ENCODE measurements at places on chromosomes 5 and 9.

DNA sequence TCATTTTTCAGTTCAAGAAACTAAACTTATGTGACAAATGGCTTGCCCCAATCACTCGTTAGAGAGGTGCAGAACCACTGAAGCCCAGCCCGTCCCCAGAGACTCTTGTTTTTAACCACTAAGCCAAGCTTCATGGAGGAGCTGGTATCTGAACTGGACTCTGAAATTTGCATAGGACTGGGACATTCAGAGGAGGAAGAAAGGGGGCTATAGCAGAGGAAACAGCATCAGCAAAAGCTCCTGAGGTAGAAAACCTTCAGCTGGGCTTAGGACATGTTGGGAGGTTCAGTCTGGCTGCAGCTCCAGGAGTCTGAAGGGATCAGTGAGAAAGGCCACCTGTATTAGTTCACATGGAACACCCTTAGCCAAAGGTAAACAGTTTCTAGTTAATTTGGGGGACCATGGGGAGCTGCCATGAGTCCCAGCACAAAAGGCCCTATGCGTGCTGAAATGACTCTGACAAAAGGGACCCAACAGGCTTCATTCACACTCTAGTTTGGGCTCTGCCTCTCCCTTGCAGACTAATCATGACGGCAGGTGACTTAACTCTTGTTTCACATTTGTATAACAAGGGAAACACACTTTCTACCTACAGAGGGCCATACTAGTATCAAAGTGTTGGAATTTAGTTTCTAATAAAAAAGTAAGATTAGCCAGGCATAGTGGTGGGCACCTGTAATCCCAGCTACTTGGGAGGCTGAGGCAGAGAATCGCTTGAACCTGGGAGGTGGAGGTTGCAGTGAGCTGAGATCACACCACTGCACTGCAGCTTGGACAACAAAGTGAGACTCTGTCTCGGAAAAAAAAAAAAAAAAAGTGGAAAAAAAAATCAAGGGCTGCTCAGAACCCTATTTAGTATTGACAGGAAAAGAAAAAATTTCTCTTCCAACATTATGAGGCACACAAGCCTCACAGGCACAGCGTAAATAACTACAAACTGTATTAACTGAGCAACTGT is 10.2 kb downstream of the FBXO10 start:
- DNase-seq = no peak

DNA sequence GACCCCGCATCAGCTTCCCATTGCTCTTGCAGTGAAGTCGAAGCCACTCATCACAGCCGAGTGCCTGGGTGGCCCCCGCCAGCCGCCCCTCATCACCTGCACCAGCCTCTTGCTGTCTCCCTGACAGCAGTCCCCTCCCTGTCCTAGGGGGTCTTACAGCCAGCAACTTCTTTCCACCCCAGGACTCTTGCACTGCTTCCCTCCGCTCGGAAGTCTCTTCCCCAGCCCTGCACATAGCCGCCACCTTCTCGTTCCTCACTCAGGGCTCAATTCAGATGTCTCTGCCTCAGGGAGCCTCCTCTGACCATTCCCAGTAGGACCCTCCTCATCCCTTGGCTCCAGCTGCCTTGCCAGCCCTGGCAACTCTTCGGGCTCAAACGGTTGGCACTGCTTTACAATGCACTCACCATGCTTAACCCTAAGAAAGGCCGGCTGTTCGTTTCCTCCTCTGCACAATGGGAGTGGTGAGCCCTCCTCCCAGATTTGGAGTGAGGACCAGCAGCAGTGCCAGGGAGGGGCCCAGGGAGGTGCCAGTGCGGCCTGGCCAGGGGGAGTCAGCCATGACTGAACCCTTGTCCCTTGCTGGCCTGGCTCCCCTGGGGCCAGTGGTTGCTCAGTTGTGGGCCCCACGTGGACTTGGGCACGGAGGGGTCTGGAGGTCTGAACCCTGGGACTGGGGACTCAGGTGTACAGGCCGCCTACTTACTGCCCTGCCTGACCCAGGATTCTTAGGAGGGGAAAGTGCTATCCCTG is 6.1 kb downstream of the TCF7 start:
- no peak for DNase-seq

- DNase-seq = peak; percentile 69
Measured at GRCh38 chr9:133534346-133535291, at the start of gene ADAMTSL2. Gene ADAMTSL2, plus strand, starts transcription at chr9:133534704. Its CDS starts 2,009 bp downstream, at chr9:133536713.

DNA sequence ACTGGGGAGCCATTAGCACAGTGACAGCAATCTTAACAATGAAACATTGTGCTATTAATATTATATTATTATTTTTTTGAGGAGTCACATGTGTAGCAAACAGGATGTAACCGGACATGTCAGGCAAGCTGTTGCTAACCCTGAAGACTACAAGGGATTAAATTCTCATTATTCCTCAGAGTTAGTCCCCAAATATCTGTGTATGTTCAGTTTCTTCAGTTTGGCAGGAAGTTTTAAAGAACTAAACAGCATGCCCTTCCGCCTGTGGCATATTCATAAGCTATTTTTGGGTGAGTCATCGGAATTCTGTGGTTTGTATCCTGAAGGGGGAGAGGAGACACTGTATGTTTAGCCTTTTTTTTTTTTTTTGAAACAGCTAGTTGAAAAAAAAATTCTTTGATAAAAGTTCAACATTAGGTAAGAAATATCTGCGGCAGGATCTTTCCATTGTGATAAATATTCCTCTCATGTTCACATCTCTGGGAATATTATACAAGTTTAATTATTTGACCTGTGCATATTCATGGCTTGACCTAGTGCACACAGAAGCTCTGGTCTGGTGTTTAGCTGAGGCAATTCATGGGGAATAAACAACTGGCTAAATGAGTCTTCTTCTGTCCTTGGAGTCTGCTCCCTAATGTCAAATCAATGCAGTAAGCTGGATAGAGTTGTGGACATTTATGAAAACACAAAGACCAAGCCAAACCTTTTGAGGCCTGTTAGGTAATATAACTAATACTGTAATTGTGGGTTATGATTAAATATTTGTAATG is 202.7 kb upstream of the CDKN2B start:
- no peak for DNase-seq

DNA sequence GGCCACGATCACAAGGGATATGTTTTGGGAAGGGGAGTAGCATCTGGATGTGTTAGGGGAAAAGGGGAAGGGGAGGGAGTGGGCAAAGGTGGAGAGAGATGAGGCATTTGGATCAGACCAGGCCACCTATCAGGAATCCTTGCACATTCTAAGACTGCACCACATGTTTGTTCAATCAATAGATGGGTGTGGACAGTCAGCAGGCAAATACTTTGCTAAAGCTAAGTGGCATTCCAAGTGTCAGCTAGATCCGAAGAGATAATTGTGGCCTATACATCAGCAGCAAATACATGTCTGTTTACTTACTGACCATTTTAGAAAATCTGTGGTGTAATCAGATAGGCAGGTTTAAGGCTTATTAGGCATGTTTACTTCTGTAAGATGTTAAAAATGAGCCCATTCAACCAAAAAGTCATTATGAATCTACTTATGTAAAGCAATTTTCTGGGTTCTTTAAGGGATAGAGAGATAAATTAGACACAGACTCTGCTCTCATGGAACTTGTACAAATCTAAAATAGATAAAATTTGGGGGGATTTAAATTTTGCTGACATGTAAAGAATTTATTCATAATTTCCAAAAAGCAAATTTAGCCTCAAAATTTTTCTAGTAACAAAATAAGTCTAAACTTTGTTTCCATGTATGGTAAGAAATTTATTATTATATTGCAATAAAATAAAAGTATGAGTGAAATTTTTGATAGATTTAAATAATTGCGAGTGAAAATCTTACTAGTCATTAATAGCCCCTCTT is 107.3 kb downstream of the SNCAIP start:
- DNase-seq = no peak

DNA sequence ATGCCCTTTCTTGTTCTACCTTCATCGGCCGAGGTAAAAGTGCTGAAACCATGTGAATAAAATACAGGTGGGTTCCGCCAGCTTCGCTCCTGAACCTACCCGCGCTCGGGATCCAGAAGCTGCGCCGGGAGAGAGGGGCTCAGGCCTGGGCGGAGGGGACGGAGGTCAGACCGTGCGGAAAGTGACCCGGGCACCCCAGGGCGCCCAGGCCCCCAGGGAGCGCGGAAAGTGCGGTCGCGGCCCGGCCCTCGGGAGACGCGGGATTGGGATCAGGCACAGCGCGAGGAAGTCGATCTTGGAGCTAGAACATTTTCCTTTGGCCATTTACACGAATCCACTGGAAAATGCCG is 329 bp downstream of the SYK start:
- DNase-seq = peak; percentile 42

- peak; percentile 36 for DNase-seq
Measured at GRCh38 chr5:41334758-41335157, 121.4 kb upstream of the C6 start.

DNA sequence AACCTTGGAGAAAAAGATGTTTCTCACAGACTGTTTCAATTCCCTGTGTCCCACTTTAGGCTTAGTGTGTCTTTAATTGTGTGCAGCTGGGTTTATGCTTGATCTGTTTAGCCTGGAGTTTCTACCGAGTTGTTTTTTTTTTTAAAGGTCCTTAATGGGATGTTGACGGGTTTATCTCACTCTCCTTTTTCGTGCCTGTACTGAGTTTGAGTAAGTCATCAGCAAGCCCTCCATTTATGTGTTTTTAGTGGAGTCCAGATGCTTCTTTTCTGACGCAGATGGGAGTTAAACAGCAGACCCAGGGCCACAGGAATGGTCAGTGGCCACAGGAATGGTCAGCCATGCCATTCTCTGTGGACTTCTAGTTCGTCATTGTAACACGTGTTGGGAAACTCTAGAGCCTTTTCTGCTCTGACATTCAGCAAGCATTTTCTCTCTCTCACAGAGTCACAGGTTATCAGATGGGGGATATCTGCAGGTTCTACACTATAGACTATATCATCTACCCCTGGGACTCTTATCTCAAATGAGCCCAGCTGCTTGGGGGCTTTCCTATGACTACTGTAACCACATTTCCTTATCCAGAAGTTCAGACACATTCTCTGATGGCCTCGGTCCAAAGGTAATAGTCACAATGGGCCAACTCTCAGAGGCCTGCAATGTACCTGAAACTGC is 190.5 kb downstream of the TTLL11 start:
- no peak for DNase-seq

- no peak for DNase-seq
Measured at GRCh38 chr9:93629920-93630319, 53.5 kb downstream of the PHF2 start.

DNA sequence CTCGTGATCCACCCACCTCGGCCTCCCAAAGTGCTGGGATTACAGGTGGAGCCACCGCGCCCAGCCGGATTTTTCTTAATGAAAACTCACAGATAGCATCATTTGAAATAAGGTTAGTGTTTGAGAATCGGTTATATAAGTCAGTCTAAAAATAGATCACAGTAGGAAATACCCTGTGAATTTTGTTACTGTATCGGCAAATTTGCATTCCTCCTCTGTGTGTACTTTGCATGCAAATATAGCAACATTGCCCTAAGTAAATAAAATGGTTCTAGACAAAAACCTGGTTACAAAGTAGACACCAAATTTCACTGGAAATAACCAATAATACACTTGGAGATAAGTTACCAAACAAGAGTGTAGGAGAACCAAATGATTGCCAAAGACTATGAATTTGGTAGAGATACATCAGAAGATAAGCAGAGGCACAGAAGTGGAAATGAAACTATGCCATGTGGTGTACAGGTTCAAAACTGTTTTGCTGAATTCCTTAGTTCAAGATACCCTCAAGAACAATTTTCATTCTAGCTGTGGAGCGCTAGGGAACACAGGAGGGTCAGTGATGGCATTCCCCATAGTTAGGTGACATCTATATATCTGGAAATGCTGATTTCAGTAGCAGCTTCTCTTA is 58.1 kb downstream of the ICE1 start:
- DNase-seq = no peak

DNA sequence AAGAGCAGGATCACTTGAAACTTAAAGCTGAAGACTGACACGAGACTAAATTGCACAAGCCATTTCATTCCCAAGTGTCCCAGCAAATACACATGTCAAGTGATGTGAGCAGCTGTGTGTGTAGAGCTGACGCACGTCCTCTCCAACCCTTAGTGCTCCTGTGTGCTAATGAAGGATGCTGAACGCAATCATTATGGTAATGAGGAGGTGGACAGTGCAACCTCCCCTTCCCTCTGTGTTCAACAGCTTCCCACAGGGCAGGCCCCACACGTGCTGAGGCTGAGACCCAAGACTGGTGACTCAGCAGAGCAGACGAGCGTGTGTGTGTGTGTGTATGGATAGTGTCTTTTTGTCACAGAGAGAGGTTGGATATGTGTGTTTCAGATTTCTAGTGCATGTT is 702.1 kb downstream of the SEMA5A start:
- peak; percentile 50 for DNase-seq

DNA sequence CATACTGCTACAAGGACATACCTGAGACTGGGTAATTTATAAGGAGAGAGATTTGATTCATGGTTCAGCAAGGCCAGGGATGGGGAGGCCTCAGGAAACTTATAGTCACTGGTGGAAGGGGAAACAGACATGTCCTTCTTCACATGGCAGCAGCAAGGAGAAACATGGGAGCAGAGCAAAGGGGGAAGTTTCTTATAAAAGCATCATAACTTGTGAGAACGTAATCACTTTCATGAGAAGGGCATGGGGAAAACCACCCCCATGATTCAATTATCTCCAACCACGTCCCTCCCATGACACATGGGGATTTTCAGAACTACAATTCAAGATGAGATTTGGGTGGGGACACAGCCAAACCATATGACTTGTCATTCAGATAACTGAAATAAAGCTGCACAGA is 100.9 kb downstream of the ST8SIA4 start:
- DNase-seq = no peak

- DNase-seq = no peak
Measured at GRCh38 chr5:751496-751895, 33.0 kb downstream of the ZDHHC11B start.

- DNase-seq = no peak
Measured at GRCh38 chr5:74963407-74963806, 89.0 kb downstream of the GCNT4 start.

GRCh38 chr9:34271265-34272006 is 57.6 kb downstream of the KIF24 start:
- DNase-seq = no peak

GRCh38 chr9:136238342-136238732 is 7.3 kb downstream of the QSOX2 start:
- DNase-seq = no peak

DNA sequence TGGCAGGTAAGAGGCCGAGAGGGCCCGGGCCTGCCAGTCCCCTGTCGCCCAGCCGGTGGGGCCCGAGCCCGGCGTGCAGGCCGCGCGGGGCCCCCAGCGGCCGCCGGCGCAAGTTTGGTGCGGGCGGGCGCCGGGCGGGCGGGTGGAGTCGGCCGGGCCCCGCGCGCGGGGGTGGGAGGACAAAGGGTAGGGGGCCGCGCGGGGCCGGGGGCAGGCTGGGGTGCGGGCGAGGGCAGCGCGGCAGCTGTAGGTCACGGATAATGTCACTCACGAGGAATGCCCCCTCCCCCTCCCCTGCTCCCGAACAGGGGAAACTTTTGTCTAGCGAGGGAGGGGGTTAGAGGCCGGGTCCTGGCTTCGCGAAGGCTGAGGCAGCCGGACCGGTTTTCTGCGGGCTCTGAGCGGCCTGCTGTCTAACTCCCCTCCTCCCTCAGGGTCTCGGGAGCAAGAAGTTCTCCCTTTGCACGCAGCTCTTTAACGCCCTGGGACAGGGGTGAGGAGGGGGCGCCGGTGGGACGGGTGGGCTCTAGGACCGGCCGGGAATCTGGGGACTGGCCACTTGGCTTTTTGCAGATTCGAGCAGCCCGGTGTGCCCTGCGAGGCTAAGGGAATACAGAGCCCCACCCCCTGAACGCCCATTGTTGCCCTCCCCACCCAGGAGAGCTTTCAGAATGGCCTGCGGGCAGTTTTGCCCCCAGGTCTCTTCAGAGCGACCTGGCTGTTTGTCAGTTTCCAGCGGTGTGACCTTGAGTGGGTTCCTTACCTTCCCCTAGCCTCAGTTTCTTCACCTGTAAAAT is 21.3 kb upstream of the NDST1 start:
- DNase-seq = peak; percentile 74
